Activated CD4-positive, alpha-beta T cell treated with anti-CD3 and anti-CD28 coated beads, Interleukin-2, Interleukin-6, amounts not matched to agents 100 ng/mL and 50 ng/mL, durations not matched to agents 16 hours and 8 hours (primary cell): ENCODE measurements at places on chromosomes 7 and 10.

GRCh38 chr7:7201578-7202374 is 19.4 kb downstream of the C1GALT1 start:
- DNase-seq, result peak; percentile 53

DNA sequence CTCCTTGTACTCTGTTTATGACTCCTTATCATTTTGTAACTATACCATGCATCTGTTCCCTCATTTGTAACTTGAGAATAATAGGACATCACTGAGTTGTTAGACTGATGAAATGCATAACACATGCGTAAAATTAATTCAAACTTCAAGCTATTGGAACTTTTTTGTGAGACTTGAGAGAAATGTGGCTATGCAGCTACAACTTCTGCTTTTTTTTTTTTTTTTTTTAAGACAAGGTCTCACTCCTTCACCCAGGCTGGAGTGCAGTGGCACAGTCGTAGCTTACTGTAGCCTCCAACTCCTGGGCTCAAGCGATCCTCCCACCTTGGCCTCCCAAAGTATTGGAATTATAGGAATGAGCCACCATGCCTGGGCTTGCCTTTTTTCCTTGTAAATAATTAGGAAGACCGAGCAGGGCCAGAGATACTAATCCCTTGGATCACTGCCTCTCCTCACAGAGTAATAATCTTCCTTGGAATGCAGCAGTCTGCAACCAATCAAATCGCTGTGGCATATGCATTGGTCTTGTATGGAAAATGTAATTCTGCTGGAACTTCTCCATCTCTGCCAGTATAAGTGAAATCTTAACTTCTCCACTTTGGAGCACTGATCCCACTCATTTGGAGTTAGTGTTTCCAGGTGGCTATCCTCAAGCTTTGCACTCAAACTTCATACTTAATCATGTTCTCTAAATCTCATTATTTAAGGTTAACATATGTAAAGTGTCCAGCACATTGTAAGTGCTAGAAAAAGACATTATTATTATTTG is 2.0 kb upstream of the PANK1 start:
- no peak for DNase-seq

- DNase-seq, result no peak
These were observed 340.1 kb upstream of the SHH start for GRCh38 chr7:156152390-156152789.

DNA sequence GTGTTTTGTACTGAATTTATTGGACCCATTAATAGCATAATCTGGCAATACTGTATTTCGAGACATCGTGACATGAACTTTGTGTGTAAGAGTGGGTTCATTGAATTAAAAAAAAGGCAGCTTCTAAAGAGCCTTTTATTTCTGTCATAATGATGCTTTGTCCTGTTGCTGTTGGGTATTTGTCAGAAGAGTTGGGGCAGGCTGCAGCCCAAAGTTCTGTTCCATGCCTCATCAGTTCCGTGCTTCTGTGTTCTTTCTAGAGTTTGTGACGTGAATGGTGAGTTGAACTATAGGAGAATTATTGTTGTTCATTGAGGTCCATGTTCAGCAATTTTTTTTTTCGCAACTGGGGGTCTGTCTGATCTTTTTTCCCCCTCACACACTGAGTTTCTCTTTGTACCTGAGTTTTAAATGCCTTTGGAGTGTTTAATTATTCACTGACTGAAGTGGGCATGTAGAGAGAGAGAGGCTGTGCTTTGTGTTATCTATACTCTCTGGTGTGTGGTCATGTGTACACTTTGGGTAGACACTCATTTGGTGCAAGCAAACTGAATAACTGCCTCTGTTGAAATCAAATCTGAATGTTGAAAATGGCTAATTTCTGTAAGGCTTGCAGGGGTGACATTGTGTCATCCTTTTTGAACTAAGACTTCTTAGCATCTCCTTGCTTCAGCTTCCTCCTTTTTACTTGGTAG is 69.8 kb downstream of the ADD3 start:
- peak; percentile 45 for DNase-seq

- no peak for DNase-seq
These were observed 128.1 kb upstream of the VIPR2 start for GRCh38 chr7:159272739-159273138.
